Fibroblast of the aortic adventitia (primary cell): ENCODE measurements at places on chromosomes 6 and 20.

DNA sequence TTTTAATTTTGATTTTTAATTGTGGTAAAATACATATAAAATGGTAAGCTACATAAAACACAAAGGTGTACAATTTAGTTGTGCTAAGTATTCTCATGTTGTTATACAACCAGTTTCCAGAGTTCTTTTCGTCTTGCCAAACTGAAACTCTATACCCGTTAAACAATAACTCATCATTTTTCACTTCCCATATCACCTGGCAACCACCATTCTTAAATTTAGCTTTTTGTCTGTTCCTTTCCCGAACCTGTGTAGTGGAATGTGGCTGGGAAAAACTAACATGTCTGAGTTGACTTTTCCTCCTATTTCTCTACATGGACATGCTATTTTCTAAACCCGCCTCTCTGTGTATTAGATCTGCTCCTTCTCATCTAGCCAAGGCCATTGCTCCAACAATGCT lies 27.6 kb downstream of the RPRD1B start:
- DNase-seq: no peak

- peak; percentile 86 for DNase-seq
Measured at GRCh38 chr6:71383901-71384489, 95.4 kb downstream of the OGFRL1 start.

DNA sequence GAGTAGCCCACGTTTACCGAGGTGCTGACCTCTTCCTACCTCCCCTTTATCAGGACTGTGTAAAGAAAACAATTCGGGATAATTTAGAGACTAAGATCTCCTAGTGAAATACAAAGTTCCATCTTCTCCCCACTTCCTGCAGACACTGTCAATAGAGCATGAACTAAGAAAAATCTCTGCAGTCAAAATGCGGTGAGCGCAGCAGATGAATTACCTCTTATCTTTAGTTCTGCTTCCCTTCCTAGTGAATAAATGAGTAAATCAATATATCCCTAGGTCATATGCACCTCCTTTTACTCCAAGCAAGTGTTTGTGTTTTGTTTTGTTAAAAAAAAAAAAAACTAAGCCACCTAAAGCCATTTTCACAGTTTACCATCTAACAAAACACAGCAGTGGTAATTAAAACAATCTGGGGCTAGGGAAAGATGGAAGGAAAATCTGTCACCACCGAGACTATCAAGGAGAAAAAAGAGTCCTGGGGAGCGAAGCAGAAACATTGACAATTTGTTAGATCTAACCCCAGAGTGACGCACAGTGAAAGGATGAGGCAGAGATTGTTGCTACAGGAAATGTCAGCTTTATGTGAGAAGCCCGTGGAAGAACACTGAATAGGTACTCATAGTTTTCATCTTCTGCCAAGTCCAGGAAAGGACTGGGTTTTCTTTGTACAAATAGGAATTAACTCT lies 159.4 kb upstream of the SPTLC3 start:
- no peak for DNase-seq

GRCh38 chr6:22036275-22036674 lies 260.6 kb downstream of the PRL start:
- no peak for DNase-seq

DNA sequence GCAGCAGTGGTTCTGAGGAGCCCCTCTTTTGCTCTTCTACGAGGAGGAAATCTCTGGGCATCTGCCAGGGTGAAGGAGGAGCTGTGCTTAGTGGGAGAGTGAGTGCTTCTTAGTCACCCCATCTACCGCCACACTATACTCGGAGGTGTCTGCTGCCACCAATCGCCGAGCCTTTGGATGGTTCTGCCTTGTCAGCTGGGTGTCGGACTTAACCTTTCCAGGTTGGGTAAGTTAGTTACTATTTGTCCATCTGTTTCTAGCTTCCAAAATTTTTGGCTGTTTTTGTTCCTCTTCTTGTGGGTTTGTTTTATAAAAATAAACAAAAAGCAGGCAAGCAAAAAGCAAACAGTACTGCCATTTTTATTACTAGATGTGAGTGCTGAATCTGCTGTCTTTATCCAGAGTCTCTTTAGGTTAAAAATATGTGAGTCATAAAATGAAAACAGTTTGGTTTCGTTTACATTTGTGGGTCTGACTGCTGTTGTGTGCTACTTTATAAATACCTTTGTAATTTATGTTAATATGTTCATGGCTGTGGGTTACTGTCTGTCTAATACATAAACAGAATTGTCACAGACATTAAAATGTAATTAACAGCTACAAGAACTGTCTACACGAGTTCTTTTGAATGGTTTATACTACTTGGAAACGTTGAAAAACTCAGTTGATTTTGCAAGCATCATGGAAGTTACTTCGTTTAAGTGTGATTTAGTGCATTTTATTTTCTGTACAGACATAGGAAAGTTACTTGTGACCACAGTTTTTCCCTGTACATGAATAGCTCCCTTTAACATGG lies 89.2 kb downstream of the ARID1B start:
- no peak for DNase-seq

- DNase-seq: no peak
Measured at GRCh38 chr6:167731216-167731615, 95.5 kb upstream of the AFDN start.

GRCh38 chr20:43761386-43762340 lies 34.9 kb upstream of the GTSF1L start:
- no peak for DNase-seq

DNA sequence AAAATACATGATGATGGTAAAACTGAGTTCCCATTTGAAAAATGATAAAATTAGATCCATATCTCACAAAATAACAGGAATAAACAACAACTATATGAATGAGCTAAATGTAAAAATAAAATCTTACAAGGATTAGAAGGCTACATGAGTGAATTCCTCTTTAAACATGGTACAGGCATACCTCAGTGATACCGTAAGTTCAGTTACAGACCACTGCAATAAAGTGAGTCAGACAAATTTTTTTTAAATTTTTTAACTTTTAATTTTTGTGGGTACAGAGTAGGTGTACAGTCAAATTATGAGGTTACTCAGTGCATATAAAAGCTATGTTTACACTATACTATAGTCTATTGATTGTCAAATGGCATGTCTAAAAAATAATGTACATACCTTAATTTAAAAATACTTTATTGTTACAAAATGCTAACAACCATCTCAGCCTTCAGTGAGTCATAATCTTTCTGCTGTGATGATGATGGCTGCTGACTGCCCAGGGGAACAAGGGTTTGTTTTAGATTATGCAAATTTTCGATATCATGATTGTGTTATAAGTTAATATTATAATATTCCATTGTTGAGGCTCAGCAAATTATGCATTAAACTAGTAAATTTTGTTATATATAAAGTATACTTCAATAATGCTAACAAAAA lies 222.8 kb upstream of the RUNX2 start:
- DNase-seq: no peak

DNA sequence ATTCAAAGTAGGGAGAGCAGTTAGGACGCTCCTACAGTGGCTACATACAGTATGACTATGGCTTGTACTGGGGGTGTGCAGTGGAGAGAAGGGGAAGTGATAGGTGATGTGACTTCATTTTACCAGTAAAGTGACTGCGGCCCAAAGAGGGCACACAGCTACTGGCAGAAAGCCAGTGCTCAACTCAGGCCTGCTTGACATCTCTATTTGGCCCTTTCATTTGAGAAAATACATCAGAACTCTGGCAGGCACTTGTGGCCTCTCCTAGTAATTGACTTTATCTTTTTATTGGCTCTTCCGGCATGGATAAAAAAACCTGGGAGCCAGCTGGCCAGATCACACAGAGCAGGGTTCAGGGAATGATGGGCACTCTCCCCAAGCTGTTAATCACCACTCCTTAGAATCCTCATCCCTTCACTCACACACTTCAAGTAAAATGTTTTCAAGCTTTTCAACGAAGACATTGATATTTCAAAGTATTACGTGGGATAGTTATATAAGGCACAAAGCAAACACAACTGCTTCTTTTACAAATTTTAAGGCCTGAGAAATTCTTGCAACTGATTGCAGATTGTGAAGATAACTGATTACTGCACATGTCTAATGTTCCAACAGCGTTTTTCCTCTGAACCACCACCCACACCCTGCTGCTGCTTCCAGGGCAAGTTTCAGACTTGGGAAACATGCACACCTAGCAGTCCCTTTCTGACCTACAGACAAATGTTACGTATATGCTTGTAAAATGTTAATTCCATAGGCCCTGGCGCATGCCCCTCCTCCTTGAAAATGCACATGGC lies 73.5 kb downstream of the TNFRSF21 start:
- DNase-seq: peak; percentile 47

GRCh38 chr6:126206504-126207246 lies 133.2 kb upstream of the CENPW start:
- no peak for DNase-seq
